ENCODE measurements at places on chromosomes 7 and 10. TPM values are rescaled to one million over a fixed set of nuclear protein-coding genes. Genes with fewer than 3 reads are reported as not detected.
A peak's percentile ranks its signal among the peaks of the same experiment; 100 is the strongest.

DNA sequence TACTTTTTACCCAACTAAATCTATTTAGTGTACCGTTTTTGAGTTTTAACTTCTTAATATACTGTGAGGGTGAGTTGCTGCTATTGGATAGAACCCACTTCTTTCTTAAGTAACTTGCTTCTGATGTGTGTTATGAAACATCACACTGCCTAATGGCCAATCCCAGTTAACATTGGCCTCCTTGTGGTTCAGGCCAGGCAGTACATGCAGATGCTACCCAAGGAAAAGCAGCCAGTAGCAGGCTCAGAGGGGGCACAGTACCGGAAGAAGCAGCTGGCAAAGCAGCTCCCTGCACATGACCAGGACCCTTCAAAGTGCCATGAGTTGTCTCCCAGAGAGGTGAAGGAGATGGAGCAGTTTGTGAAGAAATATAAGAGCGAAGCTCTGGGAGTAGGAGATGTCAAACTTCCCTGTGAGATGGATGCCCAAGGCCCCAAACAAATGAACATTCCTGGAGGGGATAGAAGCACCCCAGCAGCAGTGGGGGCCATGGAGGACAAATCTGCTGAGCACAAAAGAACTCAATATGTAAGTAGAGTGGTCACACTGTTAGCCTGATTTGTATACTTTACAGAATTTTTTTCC lies 39.7 kb downstream of the TES start:
- no peak for DNase-seq

- no peak for DNase-seq
These were observed 57.5 kb upstream of the SP4 start for GRCh38 chr7:21370283-21370982.

CPEB3 gene
- total RNA-seq, result 1.6 TPM

DNA sequence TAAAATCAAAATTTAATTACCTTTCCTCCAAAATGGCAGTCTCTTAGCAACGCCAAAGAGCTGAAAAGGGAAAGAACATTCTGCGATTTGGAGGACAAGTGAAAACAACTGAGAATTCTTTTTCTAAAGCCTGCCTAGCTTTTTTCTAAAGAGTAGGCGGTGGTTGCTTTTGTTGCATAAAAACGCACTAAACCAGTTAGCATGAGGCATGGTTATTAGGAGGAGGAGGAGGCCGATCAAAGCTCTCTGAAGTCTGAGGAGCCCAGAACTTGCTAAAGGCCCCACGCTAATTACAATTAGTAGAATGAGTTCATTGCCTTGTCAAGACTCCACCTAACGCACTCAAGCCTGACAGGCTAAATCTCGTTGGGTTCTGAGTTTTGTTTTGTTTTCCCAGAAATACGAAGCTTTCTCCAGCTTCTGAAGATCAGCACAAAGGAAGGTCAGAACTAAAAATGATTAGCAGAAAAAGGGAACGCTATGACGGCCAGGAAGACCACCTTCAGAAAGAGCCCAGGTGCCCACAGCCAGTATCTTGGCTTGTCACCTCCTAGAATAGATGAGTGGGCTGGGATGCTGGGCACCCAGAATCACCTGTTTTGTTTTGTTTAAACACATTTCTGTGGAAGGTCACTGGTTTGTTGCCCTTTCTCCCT lies 72.0 kb downstream of the FGFR2 start:
- no peak for DNase-seq

APBB1IP gene
- 0.47 TPM for total RNA-seq

- no peak for DNase-seq
These were observed 142.8 kb downstream of the LSM5 start for GRCh38 chr7:32347244-32347828.

CLEC2L gene
- not detected for total RNA-seq

- DNase-seq, result no peak
These were observed 81.3 kb upstream of the CXCL12 start for GRCh38 chr10:44466236-44466635.

DNA sequence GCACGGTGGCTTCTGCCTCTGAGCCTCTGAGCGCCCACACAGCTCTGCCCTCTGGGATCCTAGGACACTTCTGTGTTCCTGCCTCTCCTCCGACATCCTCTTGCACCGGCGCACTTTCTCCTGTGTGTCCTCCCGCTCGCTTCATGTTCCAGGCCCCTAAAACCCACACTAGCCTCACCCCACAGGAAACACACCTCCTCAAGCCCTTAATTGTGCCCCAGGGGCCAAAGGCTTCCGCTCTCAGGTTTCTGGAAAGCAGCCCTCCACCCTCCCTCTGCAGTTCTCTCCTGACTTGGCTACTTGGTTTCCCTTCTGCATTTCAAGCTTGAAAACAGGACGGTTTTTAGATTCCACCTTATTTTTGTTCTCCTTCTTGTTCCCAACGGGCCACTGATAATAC lies 7.3 kb downstream of the GFRA1 start:
- no peak for DNase-seq

LRRD1 gene
- total RNA-seq, result 0.24 TPM

DNA sequence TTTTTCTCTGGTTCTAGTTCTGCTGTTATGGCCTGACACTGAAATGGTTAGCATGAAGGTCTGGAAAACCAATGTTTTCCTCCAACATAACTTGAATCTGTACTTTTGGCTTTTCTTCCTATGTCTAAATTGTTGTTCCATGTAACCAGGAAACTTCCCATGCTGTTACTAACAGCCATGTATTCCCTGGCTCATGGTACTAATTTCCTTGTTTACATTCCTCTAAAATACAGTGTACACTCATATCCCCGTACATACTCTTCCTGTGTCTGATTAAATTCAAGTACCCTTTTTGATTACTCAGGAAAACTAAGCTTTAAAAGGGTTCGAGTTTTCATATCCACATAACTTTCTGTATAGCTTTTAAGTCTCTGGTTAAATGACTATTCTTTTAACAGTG lies 12.3 kb upstream of the ACSM6 start:
- DNase-seq, result peak; percentile 45

MTERF1 gene
- 7.2 TPM for total RNA-seq

- DNase-seq, result no peak
These were observed 136.0 kb downstream of the RAPGEF5 start for GRCh38 chr7:22220941-22221340.

GRCh38 chr10:24722676-24723385 lies 856 bp downstream of the ARHGAP21 start:
- DNase-seq, result no peak

GRCh38 chr7:140635816-140636215 lies 4.8 kb downstream of the DENND2A start:
- no peak for DNase-seq

- no peak for DNase-seq
These were observed 13.0 kb downstream of the AIFM2 start for GRCh38 chr10:70119623-70120022.

DNA sequence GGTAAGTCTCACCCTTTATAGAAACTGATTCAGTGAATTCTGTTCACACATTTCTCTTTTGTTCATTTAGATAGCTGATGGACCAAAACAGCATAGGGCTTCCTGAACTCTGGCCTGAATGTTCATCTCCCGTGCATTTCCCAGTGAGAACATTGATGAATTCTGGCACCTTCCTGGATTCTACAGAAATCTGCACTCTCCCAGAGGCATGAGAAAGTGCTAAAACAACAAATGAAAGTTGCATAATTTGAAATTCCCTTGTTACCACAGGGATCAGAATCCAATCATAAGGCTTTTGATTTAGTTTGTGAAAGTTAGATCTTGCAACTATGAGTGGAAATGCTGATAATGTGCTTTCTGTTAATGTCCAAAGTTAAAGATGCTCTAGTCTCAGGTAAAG lies 29.7 kb upstream of the SCIN start:
- no peak for DNase-seq

GRCh38 chr7:28984631-28985030 lies 26.5 kb upstream of the TRIL start:
- DNase-seq, result no peak

- no peak for DNase-seq
These were observed 90.9 kb downstream of the NEURL1 start for GRCh38 chr10:103584216-103585010.

- DNase-seq, result no peak
These were observed 98.2 kb downstream of the KIAA1217 start for GRCh38 chr10:24307116-24307515.

GRCh38 chr7:3712841-3713240 lies 411.8 kb downstream of the SDK1 start:
- no peak for DNase-seq

NUPR2 gene
- not detected for total RNA-seq

GRCh38 chr10:68697106-68697505 lies 23.9 kb upstream of the CCAR1 start:
- DNase-seq, result no peak

FFAR4 gene
- total RNA-seq, result not detected

FOXP2 gene
- total RNA-seq, result 0.68 TPM

PKD2L1 gene
- total RNA-seq, result not detected

DNA sequence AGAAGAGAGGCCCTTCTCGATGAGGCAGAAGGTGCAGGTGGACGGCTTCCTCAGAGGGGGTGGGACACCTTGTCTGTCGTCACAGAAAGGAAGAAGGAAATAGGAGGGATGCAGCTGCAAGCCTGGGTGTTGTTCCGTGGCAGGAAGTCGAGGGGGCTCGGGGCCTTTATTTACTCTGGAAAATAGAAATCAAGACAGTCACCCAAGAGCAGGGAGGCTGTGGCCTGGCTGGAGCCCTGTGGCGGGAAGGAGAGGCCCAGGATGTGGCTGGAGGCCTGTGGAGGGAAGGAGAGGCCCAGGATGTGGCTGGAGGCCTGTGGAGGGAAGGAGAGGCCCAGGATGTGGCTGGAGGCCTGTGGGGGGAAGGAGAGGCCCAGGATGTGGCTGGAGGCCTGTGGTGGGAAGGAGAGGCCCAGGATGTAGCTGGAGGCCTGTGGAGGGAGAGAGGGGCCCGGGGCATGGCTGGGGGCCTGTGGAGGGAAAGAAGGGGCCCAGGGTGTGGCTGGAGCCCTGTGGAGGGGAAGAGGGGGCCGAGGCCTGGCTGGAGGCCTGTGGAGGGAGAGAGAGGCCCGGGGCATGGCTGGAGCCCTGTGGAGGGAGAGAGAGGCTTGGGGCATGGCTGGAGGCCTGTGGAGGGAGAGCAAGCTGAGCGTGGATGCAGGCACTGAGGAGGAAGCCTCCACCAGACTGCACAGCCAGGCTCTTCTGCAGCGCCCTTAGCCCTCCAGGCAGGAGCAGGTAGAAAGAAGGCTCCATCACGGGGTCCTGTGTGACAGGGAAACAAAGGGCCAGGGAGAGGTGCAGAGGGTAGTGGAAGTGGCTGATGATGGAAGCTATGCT lies 97.3 kb upstream of the SFMBT2 start:
- no peak for DNase-seq

DNA sequence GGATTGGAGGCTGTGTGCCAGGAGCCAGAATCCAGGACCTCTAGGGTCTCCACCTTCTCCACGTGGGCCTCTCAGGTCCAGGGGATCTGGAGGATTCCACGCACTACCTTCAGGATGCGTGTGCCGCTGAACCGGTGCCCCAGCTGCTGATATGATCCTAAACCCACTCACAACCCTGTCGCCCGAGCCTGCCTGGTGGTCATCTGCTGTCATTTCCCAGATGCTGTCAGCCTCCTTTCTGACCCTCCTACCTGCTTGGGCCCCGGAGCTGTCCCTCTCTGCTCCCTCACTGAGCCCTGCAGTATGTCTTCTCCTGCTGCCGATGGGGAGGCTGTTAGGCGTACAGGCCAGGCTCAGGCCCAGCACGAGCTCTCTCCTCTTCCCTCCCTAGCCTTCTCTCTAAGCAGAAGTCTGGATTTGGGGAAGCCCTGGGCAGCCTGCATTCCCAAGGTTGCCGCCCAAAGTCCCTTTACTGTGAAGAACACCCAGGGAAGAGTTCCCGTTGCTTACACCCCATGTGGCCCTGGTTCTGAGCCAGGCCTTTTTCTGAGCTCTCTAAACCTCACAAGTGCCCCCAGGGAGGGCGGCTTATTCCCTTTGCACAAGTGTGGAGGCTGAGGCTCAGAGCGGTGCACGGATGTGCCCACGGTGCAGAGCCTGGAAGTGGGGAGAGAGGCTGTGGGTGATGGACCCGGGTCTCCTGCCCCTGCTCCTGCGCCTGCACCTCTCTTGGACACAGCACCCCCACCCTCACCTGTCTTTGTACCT lies 30.8 kb upstream of the ZNF488 start:
- DNase-seq, result no peak

- DNase-seq, result no peak
These were observed 492.4 kb upstream of the STEAP1 start for GRCh38 chr7:89661876-89662275.

- DNase-seq, result no peak
These were observed 177.0 kb downstream of the TSPAN12 start for GRCh38 chr7:120680985-120681384.

PILRA gene
- 2.5 TPM for total RNA-seq

DNA sequence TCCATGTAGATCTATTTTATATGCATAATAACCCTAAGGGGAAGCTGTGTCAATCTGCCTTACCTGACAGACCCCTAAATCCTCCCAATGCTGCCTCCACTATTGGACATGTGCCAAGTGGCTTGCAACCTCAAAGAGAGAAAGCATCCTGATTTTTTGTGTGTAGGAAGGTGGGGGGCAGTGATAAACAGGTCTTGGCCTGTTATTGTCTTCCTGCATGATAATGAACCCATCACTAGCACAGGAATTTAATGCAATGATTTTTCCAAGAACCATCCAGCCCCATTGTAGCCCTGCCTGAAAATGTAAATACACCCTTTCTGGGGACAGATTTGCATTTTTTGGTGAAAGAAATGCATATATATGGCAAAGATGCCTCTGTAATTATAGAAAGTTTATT lies 850.2 kb downstream of the LRMDA start:
- DNase-seq, result no peak

CTAGE8 gene
- total RNA-seq, result not detected

CADPS2 gene
- total RNA-seq, result 12.4 TPM

DNA sequence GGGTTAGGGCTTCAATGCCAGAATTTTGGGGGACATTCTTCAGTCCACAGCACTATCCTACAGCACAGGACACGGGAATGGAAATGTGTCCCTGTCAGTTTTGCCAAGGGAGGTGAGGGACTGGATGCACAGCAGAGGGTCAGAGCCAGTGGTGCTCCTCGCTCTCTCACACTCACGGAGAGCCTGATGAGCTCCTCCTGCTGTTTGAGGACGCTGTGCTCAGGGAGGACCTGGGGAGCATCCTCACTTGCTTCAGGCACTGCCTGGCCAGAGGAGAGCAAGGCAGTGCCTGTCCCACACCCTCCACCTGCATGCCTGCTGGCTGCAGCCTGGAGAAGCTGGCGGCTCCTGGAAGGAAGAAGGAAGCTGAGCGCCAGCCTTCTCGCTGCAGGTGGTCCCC lies 58.6 kb downstream of the RAMP3 start:
- no peak for DNase-seq

DNA sequence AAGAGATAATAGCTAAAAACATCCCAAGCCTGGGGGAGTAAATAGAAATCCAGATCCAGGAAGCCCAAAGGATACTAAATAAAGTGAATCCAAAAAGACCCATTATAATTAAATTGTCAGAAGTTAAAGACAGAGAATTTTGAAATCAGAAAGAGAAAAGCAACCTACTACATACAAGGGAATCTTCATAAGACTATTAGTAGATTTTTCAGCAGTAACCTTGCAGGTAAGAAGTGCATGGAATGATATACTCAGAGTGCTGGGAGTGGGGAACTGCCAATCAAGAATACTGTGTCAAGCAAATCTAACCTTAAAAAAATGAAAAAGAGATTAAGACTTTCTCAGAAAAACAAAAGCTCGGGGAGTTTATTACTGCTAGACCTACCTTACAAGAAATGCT lies 13.2 kb upstream of the GIMAP1 start:
- no peak for DNase-seq

SPDYE2 gene
- total RNA-seq, result not detected

PDZD7 gene
- 1.2 TPM for total RNA-seq

GRCh38 chr7:153858355-153858754 lies 193.8 kb upstream of the DPP6 start:
- DNase-seq, result no peak

Measured in glomerular endothelial cell (primary cell).